ENCODE measurements at places on chromosomes 3 and 15.

GRCh38 chr3:58840949-58841348 lies 174.4 kb upstream of the FAM3D start:
- DNase-seq: no peak

DNA sequence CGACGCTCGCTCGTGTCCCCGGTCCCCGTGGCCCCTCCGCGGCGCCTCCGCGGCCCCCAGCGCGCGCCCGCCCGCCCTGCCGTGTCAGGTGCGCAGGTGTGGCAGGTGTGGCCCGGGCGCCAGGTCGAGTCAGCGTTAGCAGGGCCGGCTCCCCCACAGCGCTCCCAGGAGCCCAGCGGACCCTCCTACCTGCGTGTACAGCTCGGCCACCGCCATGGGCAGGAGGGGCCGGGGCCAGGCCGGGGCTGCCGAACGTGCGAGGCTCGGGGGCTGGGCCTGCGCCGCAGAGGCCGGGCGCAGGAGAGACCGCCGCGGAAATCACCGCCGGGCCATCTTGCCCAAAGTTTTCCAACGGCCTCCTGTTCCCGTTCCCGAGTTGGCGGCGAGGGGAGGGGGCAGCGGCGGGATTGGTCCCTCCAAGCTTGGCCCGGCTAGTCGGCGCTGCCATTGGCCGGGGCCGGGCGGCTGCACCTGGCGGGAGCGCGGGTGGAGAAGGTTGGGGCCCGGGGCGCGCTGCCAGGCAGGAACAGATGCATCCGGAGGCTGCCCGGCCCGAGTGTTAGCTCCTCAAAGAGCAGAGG lies at the start of gene MYO5C:
MYO5C (minus strand) TSS at position 384 of the 581 bp plus-strand sequence; CDS start at position 216, 168 bp downstream.
- no peak for DNase-seq

DNA sequence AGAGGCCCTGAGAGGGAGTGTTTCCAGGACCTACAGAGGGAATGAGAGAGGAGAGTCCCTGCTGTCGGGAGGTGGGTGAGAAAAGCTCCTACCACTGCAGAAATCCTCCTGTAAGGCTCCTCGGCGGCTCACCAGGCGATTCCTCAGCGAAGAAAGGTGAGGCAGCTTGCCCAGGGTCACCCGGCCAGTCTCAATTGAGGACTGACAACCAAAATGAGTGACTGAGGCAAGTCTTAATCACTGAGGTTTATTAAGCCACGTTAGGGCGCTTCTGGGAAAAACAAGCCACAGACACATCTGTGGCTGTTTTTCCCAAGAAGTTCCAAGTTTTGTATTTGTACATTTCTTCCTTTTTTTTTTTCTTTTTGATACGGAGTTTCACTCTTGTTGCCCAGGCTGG lies 48.5 kb downstream of the ZDHHC19 start:
- no peak for DNase-seq

GRCh38 chr3:16600780-16601536 lies 4.3 kb downstream of the DAZL start:
- DNase-seq: peak; percentile 85

- no peak for DNase-seq
These were observed 76.1 kb downstream of the ADAMTS17 start for GRCh38 chr15:100265641-100266035.

DNA sequence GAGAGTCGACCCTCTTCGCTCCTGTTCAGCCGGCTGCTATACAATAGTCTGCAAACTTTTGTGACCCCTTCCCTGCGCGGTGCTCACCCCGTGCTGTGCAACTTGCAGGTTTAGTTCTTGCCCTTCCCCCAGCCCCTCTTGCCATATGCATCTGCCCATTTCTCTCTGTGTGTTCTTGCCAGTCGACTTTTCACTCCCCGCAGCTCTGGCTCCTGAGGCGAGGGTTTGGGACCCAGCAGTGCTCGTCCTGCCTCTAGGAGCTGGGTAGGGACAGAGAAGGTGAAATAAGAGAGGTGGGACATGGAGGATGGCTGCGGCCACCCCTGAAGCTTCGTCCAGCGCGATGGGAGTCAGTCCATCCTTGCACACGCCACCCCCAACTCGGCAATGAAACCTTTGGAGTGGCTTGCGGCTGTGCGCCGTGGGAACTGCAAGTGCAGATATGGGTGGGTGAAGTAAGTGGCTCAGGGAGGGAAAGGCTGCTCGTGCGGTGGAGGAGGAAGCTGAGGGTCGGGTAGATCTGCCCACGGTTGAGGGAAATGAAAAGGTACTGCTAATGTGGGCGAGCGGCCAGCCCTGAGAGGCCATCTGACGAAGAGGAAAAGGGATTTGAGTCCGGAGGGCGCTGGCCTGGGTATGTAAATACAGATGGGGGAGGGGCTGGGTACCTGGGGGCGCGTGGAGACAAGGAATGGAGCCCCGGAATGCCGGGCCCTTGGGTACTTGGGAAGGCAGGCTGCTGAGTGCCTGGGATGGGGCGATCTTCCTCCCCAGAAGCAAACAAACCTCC lies 1.0 kb downstream of the LRRC3B start:
- no peak for DNase-seq

- DNase-seq: no peak
These were observed 51.8 kb downstream of the SPRED1 start for GRCh38 chr15:38304481-38304880.

DNA sequence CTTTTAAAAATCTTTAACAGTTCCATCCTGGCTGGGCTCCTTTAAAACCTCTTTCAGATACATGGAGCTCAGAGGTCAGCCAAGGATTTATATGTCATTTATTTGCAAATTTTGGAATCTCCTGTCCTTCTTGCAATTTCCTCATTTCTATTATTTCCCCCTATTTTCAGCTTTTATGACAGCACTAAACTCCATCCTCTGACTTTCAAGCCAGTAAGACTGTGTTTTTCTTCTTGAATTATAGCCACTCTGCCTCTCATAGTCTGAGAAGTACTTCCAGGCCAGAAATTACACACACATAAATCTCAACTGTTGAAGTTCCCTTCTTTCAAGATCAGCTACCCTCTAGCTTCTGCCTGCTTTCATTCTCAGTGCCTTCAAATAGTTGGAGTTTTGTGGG lies 73.2 kb downstream of the IQCH start:
- no peak for DNase-seq

- no peak for DNase-seq
These were observed 88.9 kb downstream of the ITPR1 start for GRCh38 chr3:4581920-4582611.

DNA sequence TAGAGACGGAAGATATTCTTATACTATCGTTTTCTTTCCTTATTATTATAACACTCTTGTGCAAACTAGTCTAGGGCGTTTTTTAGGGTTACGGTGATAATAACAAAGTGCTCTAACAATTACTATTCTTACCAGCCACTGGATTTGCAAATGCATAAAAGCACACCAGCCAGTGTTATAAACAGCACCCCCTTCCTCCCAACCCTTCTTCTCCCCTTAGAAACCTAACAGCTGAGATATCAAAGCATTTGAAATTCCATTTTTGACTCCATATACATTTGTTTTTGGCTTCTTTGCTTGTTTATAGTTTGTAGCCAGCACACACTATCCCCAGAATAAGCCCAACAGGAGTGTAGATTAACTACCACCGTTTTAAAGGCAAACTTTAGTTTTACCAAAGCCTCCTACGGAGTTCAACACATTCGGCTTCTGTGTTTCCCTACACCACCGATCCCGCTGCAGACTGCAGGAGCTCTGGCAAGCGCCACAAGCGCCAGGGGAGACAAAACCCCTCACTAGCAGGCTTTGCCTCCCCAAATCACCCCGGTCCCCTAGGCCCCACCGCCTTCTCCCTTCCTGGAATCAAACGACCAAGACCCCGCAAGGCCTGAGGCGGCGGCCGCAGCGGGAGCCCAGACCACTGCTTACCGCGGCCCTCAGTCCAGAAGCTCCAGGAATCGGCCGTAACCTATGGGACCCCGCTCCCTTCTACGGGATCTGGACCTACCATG lies 461 bp downstream of the COPB2 start:
- DNase-seq: no peak

GRCh38 chr15:68210409-68210756 lies 5.3 kb upstream of the CALML4 start:
- DNase-seq: no peak

DNA sequence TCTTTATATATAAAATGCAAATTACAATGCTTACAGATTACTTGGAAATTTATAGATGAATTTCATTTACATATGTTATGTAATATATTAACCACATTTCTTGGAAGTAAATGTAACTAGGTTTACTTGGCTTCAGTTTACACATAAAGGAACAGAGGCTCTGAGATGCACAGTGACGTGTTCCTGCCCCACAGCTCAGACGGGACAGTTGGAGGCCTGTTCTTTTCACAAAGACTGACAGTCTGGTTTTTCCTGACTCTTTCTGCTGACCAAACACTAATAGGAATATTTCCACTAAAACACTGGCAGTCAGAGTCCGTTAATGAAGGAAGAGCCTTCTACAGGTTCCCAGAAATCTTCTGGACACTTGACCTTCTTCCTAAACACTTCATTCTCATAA lies 336.1 kb downstream of the MFSD1 start:
- no peak for DNase-seq

DNA sequence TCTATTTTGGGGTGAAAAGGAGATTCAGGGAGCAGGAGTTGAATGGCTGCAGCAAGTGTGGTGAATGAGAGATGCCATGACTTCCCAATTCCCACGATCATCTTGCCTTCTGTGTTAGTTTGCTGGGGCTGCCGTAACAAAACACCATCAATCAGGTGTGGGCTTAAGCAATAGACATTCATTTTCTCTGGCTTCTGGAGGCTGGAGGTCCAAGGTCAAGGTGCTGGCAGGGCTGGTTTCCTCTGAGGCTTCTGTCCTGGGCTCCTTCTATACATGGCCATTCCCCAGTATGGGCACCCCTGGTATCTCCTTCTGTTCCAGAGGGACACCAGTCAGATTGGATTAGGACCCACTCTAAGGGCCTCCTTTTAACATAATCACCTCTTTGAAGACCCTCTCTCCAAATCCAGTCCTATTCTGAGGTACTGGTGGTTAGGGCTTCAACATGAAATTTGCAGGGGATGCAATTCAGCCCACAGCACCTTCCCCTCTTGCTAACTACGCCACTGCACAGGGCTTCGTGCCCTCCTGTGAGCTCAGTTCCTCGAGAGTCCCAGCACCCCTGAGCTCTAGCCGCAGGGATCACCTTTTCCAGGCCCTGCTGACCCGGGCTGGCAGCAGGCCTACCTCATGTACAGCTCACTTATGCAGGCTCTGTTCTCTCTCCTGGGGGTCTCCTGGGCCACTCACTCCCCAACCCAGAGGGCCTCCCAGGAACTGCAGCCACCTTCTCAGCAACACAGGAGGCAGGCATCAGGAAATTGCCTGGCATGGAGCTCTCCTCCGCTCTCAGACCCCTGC lies 37.3 kb upstream of the SLC6A11 start:
- no peak for DNase-seq

DNA sequence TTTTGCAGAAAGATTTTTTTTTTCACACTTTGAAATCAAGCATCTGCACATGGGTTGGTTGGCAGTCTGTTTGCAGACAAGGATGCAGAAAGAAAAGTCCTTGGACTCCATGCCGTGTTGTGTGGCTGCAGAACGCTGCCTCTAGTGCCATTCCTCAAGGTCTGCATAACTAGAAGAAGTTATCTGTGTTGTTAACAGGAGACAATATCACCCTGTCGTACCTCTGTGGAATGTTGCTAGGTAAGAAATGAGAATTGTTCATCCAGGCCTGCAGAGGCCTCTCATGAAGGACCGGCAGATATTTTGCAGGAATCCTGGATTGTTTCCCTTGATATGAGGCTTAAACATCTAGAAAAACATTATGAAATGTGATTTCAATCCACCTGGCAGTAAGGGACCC lies 58.5 kb upstream of the PPARG start:
- no peak for DNase-seq

GRCh38 chr3:124513610-124513997 lies 216.6 kb upstream of the UMPS start:
- no peak for DNase-seq

DNA sequence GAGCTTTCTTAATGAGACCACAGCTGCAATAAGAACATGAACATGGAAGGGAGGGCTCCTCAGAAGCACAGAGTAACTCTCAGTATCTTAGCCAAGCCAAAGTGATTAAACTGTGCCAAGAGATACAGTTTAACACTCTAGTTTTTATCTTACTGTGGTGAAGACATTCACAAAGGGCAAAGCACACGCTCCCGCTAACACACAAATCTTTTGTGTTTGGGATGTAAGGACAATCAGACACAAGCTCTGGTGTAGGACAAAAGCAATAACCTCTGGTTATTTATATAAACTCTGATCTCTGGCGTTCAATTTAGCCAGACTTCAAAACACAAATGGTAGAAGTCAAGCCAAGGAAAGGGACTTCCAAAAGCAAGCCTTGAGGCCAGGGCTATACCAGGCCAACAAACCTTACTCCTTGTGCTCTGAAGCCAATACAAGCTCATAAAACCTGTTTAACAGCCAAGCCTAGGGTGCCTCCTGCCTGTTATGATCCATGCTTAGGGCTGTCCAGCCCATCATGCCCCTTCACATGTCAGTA lies 27.8 kb downstream of the DPH3 start:
- no peak for DNase-seq

- DNase-seq: no peak
These were observed 22.4 kb downstream of the PTH1R start for GRCh38 chr3:46900007-46900292.

DNA sequence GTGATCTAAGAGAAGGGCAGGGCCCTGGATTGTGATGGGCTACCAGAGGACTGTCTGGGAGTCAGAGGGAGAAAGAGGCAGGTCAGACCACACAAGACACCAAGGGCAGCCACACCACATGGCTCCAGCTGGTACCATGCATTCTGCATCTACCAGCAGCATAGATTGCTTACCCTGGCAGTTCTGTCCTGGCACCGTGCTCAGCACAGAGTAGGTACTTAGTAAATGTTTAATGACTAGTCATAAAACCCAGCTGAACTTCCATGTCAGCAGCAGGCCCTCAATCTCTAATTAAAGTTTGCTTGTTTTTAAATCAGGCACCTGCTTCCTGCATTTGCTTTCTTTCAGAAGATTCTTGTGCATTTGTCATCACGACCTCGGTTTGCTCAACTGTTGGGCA lies 77.3 kb upstream of the ATP2B2 start:
- DNase-seq: no peak

GRCh38 chr3:24355806-24356205 lies 138.8 kb downstream of the THRB start:
- DNase-seq: no peak

- no peak for DNase-seq
These were observed 245.4 kb downstream of the SLCO3A1 start for GRCh38 chr15:92098869-92099268.

DNA sequence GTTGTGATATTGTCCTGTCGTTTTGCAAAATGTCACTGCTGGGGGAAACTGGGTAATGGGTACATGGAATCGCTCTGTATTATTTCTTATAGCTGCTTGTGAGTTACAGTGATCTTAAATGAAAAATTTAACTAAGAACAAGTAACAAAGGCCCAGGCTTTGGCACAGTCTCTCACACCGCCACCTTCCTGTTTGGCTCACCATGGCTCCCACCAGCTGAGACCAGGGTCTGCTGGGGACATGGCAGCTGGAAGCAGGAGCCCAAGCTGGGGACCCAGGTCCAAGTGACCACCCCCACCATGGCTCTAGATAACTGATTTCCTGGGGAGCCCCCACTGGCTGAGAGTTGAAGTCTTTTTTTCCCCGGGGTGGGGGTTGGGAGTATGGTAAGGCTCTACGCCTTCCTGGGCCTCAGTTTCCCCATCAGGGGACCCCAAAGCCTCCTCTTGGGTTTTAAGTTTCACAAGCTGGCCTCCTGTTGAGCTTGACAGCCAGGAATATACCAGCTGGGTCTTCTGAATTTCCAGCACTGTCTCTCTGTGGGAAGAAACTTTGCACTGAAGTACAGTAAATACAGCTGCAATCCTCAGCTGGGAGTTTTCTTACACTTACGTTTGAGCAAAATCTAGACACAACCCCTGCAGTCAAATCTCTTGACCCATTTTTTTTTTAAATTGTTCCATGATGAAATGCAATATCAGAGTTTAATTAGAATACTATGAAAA lies 26.1 kb downstream of the ABTB1 start:
- no peak for DNase-seq
